RPMI7951 (cell line): ENCODE measurements at places on chromosomes 3 and 15.

DNA sequence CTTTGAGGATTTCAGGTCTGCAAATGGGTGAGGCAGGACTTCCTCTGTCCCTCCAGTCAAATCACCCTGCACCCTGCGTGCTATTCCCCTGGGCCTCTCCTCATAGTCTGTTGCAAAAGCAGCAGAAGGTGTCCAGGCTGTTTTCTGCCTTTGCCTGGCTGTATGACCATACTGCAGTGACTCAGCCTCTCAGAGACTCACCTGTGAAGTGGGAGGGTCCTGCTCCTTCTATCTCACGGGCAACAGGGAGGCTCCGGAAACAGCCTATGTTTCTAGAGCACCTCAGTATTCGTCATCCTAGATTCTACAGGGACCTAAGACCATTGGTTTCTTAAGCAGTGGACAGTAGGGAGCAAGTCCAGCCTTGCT lies 216.4 kb downstream of the TLE3 start:
- no peak for DNase-seq

GRCh38 chr3:194399166-194399565 lies at the start of gene GP5:
Gene GP5, minus strand, starts transcription at chr3:194399266. Its CDS starts 984 bp downstream, at chr3:194398282.
- DNase-seq = no peak

DNA sequence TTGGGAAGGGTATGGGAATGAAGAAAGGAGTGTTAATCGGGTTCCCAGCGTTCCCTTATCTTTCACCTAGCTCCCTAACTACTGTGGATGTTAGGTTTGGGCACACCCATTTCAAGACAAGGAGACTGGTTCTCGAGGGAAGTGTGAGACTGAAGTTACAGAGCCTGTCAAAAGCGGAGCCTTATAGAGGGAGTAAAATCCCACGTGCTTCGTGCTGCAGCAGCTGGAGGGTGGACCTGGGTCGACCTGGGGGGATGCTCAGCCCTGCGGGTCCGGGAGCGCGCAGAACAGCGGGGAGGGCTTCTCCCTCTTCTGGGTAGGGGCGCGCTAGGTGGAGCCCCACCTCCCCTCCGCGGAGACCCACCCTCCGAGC lies 314 bp upstream of the TMED3 start:
- DNase-seq = peak; percentile 51

- DNase-seq = no peak
Observed at GRCh38 chr15:68224546-68225250, 4.8 kb downstream of the CLN6 start.

DNA sequence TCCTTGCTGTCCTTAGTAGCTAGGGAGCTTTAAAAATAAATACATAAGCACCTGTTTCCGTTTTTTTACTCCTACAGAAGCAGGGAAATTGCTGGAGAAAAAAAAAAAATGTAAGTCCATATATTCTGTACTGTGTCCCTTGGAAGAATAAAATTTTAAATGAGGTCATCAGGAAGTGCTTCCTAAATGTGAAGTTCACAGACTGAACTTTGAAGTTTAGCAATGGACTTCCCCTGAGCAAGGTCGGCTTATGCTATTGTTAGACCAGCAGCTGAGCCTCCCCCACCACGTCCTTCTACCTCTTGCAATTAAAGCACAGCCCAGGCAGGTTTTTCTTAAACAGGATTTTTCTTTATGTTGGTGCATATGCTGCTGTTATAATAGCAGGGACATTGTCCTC lies 26.3 kb downstream of the LIPC start:
- no peak for DNase-seq

- peak; percentile 93 for DNase-seq
Observed at GRCh38 chr15:73965758-73966113, 26.4 kb downstream of the STOML1 start.

GRCh38 chr15:39869858-39870515 lies 50.1 kb downstream of the GPR176 start:
- no peak for DNase-seq
